ENCODE measurements at places on chromosomes 11 and 22.
A peak's percentile ranks its signal among the peaks of the same experiment; 100 is the strongest.

GRCh38 chr11:57244911-57245310 lies 7.9 kb upstream of the APLNR start:
- DNase-seq = no peak

DNA sequence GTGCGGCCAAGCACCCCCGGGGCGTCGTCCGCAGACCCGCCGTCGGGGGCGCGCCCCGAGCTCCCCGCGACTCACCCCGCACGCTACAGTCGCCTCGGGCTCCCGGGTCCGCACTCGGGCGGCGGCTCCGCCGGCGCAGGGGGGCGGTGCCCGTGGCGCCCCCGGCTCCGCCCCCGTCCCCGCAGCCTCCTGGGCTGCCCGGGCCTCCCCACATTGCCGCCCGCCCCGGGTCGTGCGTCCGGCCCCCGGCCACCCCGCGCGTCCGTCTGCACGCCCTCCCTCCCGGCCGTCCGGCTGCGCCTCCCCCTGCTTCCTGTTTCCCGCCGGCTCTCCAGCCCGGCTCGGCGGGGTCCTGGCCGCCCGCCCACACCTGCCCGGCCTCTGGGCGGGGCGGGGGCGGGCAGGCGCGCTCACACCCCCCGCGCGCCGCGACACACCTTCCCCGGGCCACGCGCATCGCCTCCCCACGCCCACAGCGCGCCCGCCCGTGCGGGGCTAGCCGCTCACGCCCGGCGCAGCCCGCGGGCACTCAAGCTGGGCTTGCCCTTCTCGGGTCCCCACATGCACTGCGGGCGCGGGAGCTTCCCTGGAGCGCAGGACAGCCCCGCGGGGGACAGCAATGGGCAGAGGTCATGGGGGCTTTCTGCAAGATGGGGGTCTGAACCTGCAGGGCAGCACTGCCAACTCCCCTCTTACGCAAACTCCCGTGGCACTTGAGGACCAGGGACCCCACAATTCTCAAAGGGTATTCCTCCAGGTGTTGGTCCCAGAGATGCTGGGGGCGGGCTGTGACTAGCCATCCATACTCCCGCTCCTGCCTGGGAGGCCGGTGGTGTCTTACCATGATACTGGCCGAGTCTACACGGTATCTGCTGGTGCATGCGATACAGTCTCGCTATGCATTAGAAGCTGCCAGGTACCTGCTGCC lies at the start of gene CARD10:
CARD10 (minus strand) TSS at position 148 of the 928 bp plus-strand sequence. CDS start 215 bp downstream, outside the sequence.
- peak; percentile 51 for DNase-seq

DNA sequence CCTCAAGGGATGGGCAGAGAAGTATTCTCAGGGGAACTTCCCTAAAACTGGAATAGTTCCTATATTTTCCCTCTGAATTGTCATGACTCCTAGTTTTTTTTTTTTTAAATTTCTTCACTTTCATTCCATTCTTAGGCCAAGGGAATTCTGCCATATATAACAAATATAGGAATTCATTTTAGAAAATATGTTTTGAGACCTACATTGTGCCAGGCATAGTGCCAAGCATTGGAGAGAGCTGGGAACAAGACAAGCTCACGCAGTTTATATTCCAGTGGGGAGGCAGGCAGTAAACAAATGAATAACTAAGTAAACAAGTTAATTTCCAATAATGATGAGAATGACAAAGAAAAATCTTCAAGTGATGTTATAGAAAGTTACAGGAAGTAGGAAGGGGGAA lies 2.6 kb upstream of the NPTXR start:
- DNase-seq = no peak

GRCh38 chr22:46586123-46586519 lies 34.1 kb upstream of the GRAMD4 start:
- no peak for DNase-seq

- DNase-seq = no peak
Observed at GRCh38 chr11:44766972-44767278, 40.2 kb downstream of the TSPAN18 start.

GRCh38 chr11:123800036-123800435 lies 6.1 kb downstream of the OR6M1 start:
- no peak for DNase-seq

- DNase-seq = peak; percentile 88
Observed at GRCh38 chr11:45843158-45843924, 3.9 kb upstream of the CRY2 start.

GRCh38 chr11:5597953-5598352 lies 1.5 kb downstream of the TRIM6 start:
- DNase-seq = no peak
